Endothelial cell of umbilical vein (primary cell): ENCODE measurements at places on chromosomes 2 and 18. TPM values are rescaled to one million over a fixed set of nuclear protein-coding genes. Genes with fewer than 3 reads are reported as not detected.

IL1RN gene
- total RNA-seq: not detected in 2 replicates

SNED1 gene
- 17.2 and 22.1 TPM in 2 replicates for total RNA-seq

FAM228A gene
- total RNA-seq: 1.00 TPM in 1 of 2 replicates, not detected in the other

DNA sequence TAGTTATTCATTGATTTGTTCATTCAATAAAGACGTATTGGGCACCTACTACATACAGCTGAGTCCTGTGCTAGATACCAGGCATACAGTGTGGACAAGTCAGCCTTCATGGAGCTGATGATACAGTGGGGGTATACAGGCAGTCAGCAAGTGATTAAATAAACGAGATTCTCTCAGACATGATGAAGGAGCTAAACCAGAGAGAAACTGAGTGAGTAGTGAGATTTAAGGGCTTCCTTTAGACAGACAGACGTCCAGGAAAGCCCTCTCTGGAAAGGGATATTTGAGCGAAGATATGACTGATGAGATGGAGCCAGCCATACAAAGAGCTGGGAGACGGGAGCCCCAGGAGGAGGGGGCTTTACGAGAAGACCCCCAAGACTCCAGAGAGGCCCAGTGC is 122.6 kb upstream of the MYCN start:
- DNase-seq: no peak

GRCh38 chr2:101109451-101110118 is 41.6 kb downstream of the TBC1D8 start:
- peak; percentile 90 for DNase-seq

DNA sequence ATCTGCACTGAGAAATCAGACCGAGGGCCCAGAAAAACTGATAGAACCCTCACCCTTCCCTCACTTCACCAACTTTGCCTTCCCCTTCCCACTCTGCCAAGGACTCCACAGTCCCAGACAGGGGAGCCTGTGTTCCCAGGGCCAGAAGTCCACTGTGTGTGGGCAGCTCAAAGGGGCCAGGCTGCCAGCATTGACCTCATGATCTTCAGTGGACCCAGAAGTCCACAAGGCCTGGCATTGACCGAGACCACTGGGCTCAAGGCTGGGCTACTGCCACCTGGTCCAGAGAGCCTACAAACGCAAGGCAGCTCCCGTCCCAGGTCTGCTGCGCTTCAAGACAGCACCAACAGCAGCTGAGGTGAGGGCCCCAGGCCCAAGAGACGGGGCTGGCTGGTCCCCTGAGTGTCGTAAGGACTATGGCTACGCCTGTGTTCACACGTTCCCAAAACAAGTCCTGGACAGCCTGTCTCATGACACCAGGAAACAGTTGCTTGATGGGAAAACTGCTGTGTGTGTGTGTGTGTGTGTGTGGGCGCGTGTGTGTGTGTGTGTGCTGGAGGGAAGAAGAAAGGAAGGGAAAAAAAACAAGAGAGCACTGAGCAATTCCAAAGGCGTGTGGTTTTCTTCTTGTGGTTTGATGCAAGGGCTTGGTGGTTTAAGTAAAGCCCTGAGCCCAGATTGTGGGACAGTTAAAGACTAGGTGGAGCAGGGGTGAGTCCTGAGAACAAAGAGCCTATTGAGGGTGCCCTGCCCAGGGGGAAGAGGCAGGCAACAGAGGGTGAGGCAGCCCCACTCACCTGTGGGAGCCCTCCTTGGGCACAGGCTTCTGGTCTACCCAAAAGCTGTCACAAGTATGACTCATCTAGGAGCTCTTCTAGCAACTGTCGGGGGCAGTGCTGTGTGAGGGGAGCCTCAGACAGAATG is 46.6 kb upstream of the ZBTB7C start:
- DNase-seq: no peak

- DNase-seq: no peak
Observed at GRCh38 chr2:168740360-168740759, 62.1 kb upstream of the NOSTRIN start.

DNA sequence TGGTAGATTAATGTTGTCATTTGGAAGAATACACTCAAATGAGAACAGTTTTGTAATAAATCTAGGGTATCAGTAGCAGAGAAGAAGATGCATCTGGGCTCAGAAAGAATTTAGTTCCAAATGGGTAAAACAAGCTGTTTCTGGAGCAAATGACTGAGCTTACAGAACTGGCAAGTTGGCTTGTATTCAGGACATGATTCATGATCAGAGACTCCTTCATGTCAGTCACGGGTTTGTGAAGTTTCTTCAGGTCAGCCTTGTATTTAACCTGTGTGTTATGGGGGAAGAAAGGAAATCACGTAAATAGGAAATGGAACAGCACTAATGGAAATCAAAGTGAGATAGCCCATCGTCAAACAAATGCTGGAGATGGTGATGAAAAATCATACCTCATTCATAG is 109.1 kb downstream of the RIF1 start:
- DNase-seq: peak; percentile 32

- no peak for DNase-seq
Observed at GRCh38 chr2:39476524-39476923, 39.4 kb upstream of the MAP4K3 start.
